Stimulated activated CD4-positive, alpha-beta T cell treated with anti-CD3 and anti-CD28 coated beads, Interleukin-15, amount 100 ng/mL, for 48 hours (primary cell): ENCODE measurements at places on chromosomes 6 and 20.

DNA sequence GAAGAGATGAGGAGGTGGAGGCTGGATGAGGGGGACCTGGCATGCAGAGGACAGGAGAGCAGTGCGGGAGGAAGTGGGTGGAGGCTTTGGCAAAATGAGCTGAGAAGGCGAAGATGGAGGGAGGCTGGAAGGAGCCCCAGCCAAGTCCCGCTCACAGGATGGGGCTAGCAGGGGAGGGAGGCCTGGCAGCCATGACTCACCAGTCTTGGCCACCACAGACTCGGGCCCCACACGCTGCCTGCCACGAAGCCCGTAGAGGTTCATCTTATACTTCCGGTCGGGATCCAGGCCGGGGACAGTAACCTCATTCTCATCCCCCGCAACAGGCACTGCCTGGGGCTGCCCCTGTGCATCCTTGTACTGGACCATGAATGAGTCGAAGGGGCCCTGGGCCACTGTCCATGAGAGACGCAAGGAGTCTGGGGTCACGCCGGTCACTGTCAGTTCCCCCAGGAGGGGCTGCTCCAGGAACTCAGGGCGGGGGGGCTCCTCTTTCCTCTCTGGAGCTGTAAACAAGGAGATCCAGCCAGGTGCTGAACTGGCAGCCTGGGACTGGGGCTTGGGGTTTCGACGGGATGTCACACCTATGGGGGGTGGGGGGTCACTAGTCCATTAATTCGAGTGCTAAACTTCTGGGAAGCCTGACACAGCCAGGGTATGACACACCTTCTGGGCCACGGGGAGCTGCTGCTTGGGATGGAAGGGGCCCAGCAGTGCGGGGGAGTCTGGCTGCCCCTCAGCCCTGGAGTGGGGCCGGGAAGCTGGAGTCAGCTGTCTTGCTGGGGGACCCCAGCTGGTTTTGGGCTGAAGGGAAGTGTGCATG is 27.8 kb downstream of the TNXB start:
- DNase-seq: no peak

DNA sequence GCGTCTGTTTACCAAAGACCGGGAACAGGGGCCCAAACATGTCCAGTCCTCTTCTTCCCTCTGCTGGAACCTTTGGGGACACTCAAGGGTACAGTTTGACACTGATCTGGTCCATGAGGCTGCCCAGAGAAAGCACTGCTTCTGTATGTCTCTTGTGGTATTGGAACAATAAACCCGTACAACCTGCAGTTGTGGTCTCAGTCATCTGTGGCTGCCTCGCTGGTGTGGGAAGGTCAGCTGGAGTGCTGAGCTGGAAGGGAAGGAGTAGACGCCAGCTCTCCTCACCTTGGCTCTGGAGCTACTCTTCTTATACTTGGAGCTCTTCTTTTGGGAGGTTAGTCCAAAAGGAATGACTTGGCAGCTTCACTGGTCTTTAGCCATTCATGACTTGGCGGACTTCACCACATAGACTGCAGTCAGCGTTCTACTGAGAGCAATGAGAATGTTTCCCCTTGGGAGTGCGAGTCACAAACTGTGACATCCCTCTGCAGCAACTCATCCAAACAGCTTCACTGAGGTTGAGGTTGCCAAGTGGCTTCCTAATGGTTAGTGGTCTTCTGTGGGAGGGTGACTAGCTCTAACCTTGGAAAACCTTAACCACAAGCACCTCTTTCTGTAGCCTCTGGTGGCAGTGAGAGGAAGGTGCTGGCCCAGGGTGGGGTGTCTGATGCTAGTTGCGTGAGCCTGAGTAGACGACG is 81.2 kb downstream of the ASXL1 start:
- peak; percentile 25 for DNase-seq

GRCh38 chr20:25058051-25058846 is at the start of gene ACSS1:
ACSS1 (minus strand) TSS chr20:25058139; CDS start chr20:25058102, 37 bp downstream.
- peak; percentile 55 for DNase-seq

DNA sequence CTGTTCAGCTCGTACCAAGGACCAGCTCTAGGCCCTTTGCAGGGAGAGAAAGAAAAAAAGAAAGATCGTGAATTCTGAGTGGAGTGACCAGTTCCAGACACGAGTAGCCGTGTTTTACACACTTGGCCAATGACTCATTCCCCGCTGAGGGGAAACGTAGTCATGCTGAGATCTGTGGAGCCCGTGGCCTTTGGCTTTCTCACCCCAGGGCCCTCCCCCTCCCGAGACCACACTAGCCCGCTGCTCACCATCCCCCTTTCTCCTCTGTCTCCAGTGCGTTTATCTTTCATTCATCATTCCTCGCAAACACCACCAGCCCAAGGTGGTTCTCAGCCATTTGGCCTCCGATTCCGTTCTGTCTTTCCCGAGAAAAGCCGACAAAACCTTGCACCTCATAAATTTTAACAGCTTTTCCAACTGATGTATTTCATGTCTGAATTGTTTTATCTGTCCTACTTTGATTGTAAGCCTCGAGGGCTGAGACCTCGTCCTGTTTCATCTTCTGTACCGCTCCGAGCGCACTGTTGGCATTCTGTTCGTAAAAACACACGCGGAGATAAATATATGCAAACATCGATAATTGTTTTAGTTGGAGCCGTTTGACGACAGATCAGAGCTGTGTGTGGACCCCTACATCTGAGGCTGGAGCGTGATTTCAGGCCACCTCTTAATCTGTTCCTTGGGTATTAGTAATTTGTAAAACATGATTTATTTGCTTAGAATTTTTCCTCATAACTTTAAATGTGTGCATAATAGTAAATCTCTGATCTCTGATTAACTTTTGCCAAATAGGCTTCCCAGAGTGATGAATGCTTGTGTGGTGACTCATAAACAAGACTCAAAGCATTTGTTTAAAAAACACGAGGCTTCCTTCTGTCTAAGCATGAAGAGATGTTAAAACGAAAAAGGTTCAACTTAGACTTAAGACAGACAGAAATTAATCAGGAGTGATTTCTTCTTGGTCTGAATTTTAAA is 336.6 kb downstream of the CDH4 start:
- no peak for DNase-seq

GRCh38 chr6:156848123-156848522 is 70.9 kb downstream of the ARID1B start:
- no peak for DNase-seq

DNA sequence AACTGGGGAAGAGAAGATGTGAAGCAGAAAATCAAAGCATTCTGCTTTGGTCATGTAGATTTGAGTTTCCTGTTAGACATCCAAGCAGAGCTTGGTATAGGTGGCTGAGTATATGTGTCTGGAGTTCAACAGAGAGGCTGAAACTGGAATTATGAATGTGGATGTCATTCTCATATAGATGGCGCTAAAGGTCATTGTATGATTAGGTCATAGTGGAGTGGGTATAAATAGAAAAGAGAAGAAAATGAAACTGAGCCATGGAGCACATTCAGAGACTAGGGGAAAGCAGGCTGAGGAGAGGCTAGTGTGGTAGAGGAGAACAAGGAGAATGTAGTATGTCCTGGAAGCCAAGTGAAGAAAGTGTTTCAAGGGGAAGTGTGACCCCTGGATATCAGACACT is 295.6 kb upstream of the PLN start:
- DNase-seq: no peak

DNA sequence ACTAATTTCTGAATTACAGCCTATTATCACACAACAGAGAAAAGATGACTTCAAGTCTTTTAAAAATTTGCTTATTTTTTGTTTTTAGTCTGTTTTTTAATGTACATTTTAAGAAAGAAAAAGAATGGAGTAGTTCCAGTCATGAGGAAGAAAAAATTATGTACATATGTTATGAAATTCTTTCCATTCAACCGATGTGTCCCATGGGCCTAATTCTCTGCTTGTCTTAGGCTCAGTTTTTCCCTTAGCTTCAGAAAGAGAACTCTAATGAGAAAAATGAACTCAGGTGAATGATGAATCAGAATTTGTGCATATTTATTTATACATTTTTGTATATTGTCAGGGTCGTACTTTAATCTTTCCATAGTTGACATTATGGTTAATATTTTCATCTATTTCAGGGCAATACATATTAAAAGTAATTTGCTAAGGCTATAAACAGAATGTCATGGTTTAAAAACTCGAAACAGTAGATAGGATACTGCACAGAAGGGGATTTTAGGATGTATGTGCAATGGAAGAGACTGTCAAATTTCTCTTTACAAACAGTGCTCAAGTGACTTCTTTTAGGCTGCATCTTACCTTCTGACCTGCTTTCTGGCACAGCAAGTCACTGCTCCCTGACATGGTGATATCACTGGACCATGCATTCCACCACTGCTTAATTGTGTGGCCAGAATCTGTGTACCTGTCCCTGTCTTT is 153.1 kb downstream of the EPHA7 start:
- no peak for DNase-seq

GRCh38 chr6:169142538-169142844 is 111.2 kb downstream of the THBS2 start:
- no peak for DNase-seq

- no peak for DNase-seq
Measured at GRCh38 chr6:140001821-140002341, 627.4 kb upstream of the CITED2 start.

DNA sequence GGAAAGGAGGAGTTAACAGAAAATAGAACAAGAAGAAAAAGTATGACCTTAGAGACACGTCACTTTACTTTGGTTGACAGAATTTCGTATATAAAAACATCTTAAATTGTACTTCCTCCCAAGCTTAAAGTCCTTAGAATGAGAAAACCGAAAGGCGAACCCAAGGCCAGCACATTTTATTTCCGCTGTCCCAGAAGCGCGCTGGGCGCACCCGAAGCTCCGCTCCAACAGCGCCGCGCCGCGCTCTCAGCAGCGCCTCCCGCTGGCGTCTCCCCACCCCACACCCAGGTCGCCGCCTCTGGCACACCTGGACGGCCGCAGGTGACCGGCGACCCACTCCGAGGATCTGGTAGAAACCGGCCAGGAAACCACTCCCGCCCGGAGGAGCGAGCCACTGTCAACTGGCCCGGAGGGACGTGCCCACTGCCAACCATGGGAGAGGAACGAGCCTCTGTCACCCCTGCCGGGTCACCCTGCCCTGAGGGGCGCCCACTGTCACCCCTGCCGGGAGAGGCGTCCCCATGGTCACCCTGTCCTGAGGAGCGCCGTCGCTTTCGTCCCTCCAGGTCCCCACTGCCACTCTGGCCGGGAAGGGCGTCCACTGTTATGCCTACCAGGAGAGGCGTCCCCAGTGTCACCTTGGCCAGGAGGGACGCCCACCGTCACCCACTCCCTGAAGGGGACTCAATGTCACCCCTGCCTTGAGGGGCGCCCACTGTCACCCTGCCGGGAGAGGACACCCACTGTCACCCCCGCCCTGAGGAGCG is 824 bp downstream of the MPC1 start:
- DNase-seq: peak; percentile 51
